Thyroid gland (tissue), 4 donors: ENCODE measurements at places on chromosomes 2 and 18. TPM values are rescaled to one million over a fixed set of nuclear protein-coding genes. Genes with fewer than 3 reads are reported as not detected.

IL37 gene
- total RNA-seq, result not detected

- H3K4me3 ChIP-seq, result no peak overlapping the region
- peak overlapping the region; percentile 96 for H3K27ac ChIP-seq
- peaks cover 51% of the 10 kb centered on the region for H3K4me1 ChIP-seq
- peak; percentile 69 for DNase-seq
- no peaks in the 10 kb centered on the region for H3K27me3 ChIP-seq
Observed at GRCh38 chr2:110106642-110107041, 9.0 kb downstream of the MALL start.

TIMM21 gene
- total RNA-seq, result 36.7 TPM

SLC9A4 gene
- not detected for total RNA-seq

DNA sequence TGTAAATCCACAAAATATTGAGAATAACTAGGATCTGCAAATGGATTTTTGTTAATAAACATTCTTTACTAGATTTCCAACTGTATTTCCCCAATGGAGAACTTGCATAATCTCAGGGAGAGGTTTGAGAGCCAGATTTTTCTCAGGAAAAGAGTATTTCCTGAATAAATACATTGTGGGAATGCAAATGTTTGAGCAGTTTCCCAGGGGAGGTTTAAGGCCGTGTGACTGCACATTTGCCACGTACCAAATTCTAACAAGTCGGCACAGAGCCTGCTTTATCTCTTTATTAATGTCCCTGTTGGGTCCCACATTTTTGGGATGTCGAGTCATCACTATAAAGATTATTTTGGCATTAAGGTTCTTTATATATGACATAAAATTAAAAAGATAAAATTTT, 27.0 kb downstream of the TFPI start:
- no peak for DNase-seq
- H3K4me1 ChIP-seq, result no peaks in the 10 kb centered on the region
- no peak overlapping the region for H3K27ac ChIP-seq
- H3K4me3 ChIP-seq, result no peak overlapping the region

DNA sequence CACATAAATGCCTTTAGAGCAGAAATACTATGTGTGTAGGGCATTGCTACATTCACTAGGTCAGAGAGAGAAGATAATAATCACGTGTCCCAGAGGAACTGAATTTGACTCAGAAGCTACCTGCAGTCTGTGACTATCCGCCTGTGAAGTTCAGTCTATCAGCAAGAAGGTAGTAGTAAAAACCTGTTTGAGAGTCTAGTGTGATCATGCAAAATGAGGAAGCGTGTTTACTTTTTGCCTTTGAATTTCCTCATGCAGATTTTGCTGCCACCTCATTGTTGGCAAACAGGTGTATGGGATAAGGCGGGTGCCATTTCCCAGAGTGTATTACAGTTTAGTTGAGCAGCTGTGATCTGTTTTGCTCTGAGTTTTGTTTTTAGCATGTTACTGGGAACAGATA, 403.9 kb upstream of the FANCL start:
- no peaks in the 10 kb centered on the region for H3K27me3 ChIP-seq
- no peak overlapping the region for H3K4me3 ChIP-seq
- H3K27ac ChIP-seq, result no peak overlapping the region
- H3K36me3 ChIP-seq, result no peaks in the 10 kb centered on the region
- H3K4me1 ChIP-seq, result no peaks in the 10 kb centered on the region
- DNase-seq, result no peak

- no peak overlapping the region for H3K27ac ChIP-seq
- H3K4me3 ChIP-seq, result no peak overlapping the region
- no peaks in the 10 kb centered on the region for H3K36me3 ChIP-seq
Observed at GRCh38 chr2:236639461-236640235, 70.0 kb downstream of the ACKR3 start.

REG1B gene
- not detected for total RNA-seq

- no peaks in the 10 kb centered on the region for H3K27me3 ChIP-seq
- no peaks in the 10 kb centered on the region for H3K36me3 ChIP-seq
- H3K4me3 ChIP-seq, result no peak overlapping the region
- H3K4me1 ChIP-seq, result no peaks in the 10 kb centered on the region
- no peak for DNase-seq
Observed at GRCh38 chr18:13400636-13401315, 182.2 kb downstream of the LDLRAD4 start.

- no peaks in the 10 kb centered on the region for H3K36me3 ChIP-seq
- no peaks in the 10 kb centered on the region for H3K27me3 ChIP-seq
- no peaks in the 10 kb centered on the region for H3K4me1 ChIP-seq
- H3K27ac ChIP-seq, result no peak overlapping the region
- peak overlapping the region; percentile 76 for H3K4me3 ChIP-seq
Observed at GRCh38 chr2:9952286-9952737, 819 bp downstream of the GRHL1 start.

- H3K36me3 ChIP-seq, result no peaks in the 10 kb centered on the region
- H3K4me3 ChIP-seq, result no peak overlapping the region
- DNase-seq, result no peak
- H3K27me3 ChIP-seq, result no peaks in the 10 kb centered on the region
Observed at GRCh38 chr2:221731432-221732145, 159.5 kb upstream of the EPHA4 start.

GNLY gene
- 0.63 TPM for total RNA-seq

CNTNAP5 gene
- not detected for total RNA-seq

GRCh38 chr2:50751311-50752031, 280.5 kb downstream of the NRXN1 start:
- H3K4me1 ChIP-seq, result no peaks in the 10 kb centered on the region
- no peak for DNase-seq
- H3K27ac ChIP-seq, result no peak overlapping the region
- H3K4me3 ChIP-seq, result no peak overlapping the region

GRCh38 chr2:32750880-32751279, 123.0 kb downstream of the TTC27 start:
- H3K27ac ChIP-seq, result no peak overlapping the region
- no peak for DNase-seq
- peaks cover 13% of the 10 kb centered on the region for H3K4me1 ChIP-seq
- H3K4me3 ChIP-seq, result no peak overlapping the region
- H3K27me3 ChIP-seq, result no peaks in the 10 kb centered on the region
- H3K36me3 ChIP-seq, result no peaks in the 10 kb centered on the region

- no peaks in the 10 kb centered on the region for H3K27me3 ChIP-seq
- H3K27ac ChIP-seq, result no peak overlapping the region
- DNase-seq, result no peak
- no peak overlapping the region for H3K4me3 ChIP-seq
Observed at GRCh38 chr2:25184254-25184653, 15.9 kb upstream of the POMC start.

DNA sequence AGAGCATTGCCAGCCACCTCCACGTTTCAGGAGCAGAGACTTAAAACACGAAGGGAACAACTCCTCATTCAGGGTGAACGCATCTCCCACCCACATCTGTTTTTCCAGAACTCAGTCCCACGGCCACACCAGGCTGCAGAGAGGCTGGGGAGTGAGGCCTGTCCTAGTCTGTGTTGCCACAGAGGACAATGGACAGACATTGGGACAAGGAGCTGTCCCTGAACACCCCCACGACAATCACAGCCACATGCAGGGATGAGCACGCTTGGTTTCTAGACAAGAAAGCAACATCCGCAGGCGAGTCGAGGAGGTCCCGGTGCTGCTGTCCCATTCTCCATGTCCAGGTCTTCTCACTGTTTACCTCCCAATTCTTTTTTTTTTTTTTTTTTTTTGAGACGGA, 167.4 kb downstream of the EIPR1 start:
- no peaks in the 10 kb centered on the region for H3K4me1 ChIP-seq
- no peak overlapping the region for H3K4me3 ChIP-seq
- H3K27me3 ChIP-seq, result no peaks in the 10 kb centered on the region

HOXD13 gene
- not detected for total RNA-seq

B3GNT2 gene
- total RNA-seq, result 18.9 TPM

DNA sequence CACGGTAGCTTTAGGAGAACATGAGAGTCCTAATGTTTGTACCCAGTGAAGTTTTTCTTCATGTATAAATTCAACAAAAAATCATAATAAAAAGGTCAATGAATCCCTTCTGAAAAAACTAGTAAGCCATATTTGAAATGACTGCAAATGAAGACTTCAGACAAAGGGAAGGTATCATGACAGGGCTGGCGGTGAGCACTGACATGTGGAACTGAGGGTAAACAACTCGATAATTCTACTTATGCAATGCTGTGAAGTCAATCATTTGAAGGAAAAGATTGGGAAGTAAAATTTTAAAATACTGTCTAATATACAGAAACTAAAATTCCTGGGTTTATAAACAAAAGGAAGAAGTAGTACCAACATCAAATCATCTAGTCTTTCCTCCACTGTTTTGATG, 190.2 kb upstream of the COPS8 start:
- no peak for DNase-seq
- no peak overlapping the region for H3K27ac ChIP-seq
- H3K4me3 ChIP-seq, result no peak overlapping the region
- H3K4me1 ChIP-seq, result no peaks in the 10 kb centered on the region
- no peaks in the 10 kb centered on the region for H3K27me3 ChIP-seq
- no peaks in the 10 kb centered on the region for H3K36me3 ChIP-seq

DNA sequence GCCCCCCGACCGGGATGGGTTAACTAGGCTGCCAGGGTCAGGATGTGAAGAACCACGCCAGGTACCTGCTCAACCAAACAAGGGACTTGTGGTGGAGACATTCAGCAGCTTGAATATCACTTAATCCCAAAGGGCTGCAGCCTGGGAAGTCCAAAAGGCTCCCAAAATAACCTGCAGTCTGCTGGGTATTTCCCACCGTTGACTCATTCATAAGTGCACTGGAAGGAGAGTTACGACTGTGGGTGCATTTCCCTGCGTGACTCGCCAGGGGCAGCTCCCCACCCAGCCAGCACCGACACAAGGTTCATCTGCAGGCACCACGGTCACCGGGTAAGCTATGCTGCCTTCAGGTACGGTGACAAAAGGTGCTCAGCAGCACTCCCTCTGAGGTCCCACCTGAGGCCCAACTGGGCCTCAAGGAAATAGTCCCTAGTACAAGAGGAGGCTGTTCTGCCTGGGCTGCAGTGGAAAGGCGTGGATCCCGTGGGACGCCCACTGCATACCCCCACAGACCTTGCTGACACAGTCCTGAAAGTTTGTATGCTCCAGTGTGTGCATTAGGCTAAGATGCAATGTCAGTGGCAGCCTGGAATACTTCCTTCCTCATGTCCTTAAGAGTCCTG, 86.5 kb downstream of the UXS1 start:
- H3K27me3 ChIP-seq, result no peaks in the 10 kb centered on the region
- H3K27ac ChIP-seq, result no peak overlapping the region
- H3K36me3 ChIP-seq, result peaks cover 28% of the 10 kb centered on the region
- H3K4me1 ChIP-seq, result no peaks in the 10 kb centered on the region
- no peak overlapping the region for H3K4me3 ChIP-seq

DNA sequence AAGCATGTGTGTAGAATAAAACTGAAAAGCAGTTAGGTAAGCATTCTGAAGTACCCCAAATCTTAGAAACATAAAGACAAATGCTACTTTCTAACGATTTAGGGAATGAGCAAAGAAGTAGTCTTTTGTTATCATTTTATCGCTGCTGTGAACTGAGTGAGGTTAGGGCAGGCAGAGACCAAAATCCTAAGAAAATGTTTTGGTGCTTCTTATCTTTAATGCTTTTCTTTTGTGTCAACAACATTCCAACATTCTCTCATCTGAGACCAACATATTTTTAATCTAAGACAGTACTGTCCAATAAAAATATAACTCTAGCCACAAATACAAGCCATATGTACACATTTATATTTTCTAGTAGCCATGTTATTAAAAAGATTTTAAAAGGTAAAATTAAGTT, 789.4 kb upstream of the PIK3C3 start:
- no peak overlapping the region for H3K4me3 ChIP-seq
- no peaks in the 10 kb centered on the region for H3K27me3 ChIP-seq
- no peak for DNase-seq
- peak overlapping the region; percentile 18 for H3K27ac ChIP-seq
- no peaks in the 10 kb centered on the region for H3K36me3 ChIP-seq

- no peak overlapping the region for H3K4me3 ChIP-seq
- no peaks in the 10 kb centered on the region for H3K4me1 ChIP-seq
- H3K36me3 ChIP-seq, result peaks cover 26% of the 10 kb centered on the region
- no peaks in the 10 kb centered on the region for H3K27me3 ChIP-seq
- no peak overlapping the region for H3K27ac ChIP-seq
Observed at GRCh38 chr18:26017929-26018328, 72.5 kb downstream of the SS18 start.

KYNU gene
- 6.7 TPM for total RNA-seq

- no peaks in the 10 kb centered on the region for H3K4me1 ChIP-seq
- H3K27me3 ChIP-seq, result no peaks in the 10 kb centered on the region
- H3K36me3 ChIP-seq, result no peaks in the 10 kb centered on the region
- no peak overlapping the region for H3K27ac ChIP-seq
Observed at GRCh38 chr2:16978301-16978700, 312.7 kb upstream of the CYRIA start.

DNA sequence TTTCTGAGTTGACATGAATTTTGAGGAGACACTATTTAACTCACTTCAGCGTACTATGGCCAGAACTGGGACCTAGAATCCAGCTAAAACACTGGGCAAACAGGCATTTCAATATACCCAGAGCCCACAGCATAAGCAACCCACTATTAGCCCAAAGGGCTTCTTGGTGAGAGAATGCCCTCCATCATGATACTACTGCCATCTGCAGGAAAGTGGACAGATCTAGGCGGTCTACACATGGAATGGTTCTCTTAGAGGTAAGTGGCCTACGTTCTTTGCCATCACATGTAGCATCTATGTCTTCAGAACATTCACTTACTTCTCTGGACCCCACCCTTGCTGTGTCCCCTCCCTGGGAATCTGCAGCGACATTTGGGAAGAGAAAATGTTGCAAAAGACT, 181.3 kb upstream of the LINC00305 start:
- H3K4me3 ChIP-seq, result no peak overlapping the region
- no peak for DNase-seq
- no peaks in the 10 kb centered on the region for H3K36me3 ChIP-seq
- H3K4me1 ChIP-seq, result no peaks in the 10 kb centered on the region
- H3K27me3 ChIP-seq, result no peaks in the 10 kb centered on the region

DNA sequence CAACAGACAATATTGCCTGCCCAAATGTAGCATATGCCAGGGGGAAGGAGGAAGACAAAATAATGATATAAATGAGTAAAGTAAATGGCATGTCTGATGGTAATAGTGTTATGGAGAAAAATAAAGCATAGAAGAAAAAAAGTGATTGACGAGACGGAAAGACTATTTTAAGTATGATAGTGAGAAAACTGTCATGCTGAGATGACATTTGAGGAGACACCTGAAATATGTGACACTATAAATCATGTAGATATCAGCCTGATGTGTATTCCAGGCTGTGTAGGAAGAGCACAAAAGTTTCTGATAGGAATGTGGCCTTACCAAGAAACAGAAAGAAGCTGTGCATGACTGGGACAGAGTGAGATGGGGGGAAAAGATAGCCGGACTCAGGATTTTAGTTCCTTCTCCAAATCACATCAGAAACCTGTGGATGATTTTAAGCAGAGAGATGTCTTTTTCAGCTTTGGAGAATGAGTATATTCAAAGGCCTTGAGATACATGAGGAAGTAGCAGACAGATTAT, 387.3 kb upstream of the SYT4 start:
- no peak overlapping the region for H3K4me3 ChIP-seq
- H3K4me1 ChIP-seq, result no peaks in the 10 kb centered on the region
- H3K27ac ChIP-seq, result no peak overlapping the region
- no peak for DNase-seq
- no peaks in the 10 kb centered on the region for H3K36me3 ChIP-seq
- no peaks in the 10 kb centered on the region for H3K27me3 ChIP-seq
